ENCODE measurements at places on chromosomes 1 and 21.
A peak's percentile ranks its signal among the peaks of the same experiment; 100 is the strongest.

DNA sequence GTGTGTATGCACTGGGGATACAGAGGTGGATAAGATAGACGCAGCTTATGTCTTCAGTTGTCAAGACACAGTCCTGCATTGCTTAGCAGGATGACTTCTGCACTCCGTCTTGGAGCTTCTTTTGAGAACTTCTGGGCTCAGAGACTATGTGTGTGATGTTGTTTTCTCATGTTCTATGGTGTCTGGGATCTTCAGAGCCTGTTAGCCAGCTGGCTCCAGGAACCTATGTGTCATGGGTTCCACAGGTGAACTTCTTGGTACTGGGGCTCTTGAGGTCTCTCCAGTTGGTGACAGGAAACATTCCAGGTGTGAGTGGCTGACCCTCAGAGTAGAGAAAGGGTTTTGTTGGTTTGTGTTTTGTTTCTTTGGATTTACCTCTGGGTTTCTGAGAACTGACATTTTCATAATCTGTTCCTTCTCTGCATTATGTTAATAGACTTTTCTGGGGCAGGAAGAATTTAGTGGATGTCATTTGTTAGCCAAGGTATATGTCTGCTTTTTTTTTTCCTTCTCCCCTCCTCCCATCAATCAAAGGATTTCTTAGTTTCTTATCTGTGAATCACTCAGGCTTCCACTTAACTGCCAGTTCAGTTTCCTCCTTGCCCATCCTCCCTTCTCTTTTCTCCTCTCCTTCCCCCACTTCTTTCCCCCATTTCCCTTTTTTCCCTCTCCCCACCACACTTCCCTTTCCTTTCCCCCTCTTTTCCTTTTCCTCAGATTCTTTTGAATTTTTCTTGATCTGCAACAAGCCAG, 18.1 kb downstream of the FGGY start:
- no peak for DNase-seq

- peak; percentile 90 for DNase-seq
Measured at GRCh38 chr21:33308586-33309490, 15.9 kb upstream of the IFNAR1 start.

DNA sequence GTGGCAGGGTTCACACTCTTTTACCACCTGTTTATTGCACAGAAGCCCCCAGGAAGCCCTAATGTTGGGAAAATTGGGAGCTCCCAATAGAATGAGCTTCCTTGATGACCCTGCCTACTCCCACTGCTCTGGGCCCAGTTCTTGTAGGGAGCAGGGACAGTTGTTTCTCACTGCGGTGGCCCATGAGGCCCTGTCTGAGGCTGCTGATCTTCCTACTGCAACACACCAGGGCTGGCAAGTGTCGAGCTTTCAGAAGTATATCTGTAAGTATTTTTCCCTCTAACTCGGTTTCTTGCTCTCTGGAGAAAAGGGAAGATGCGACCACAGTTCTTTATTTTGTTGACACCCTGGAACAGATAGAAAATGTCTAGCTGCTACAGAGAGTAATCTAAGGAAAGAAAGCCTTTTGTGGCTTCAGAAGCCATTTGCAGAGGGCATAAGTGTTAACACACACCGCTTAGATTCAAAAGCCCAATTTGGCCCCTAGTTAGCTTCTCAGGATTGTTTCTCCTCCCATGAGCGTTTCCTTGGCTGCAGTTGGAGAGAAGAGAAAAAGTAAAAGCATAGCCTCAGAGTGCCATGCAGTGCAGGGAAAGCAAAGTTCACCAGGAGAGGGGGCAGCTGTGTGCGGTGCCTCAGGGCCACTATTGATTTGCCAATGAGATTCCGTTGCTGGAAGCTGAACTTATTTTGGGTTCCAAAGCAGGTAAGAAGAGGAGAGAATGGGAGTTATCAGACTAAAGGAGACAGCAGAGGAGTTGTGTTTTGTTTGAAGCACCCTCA, 102.6 kb downstream of the SELENOF start:
- DNase-seq = no peak

GRCh38 chr1:201119206-201120197, 7.3 kb upstream of the CACNA1S start:
- DNase-seq = peak; percentile 40

Data from lung (tissue), 17 donors.